ENCODE measurements at places on chromosomes 13 and 19.

GRCh38 chr13:58744686-58745085 lies 1113.1 kb downstream of the PCDH17 start:
- DNase-seq, result no peak

GRCh38 chr19:15244808-15245207 lies 12.6 kb upstream of the EPHX3 start:
- DNase-seq, result no peak

DNA sequence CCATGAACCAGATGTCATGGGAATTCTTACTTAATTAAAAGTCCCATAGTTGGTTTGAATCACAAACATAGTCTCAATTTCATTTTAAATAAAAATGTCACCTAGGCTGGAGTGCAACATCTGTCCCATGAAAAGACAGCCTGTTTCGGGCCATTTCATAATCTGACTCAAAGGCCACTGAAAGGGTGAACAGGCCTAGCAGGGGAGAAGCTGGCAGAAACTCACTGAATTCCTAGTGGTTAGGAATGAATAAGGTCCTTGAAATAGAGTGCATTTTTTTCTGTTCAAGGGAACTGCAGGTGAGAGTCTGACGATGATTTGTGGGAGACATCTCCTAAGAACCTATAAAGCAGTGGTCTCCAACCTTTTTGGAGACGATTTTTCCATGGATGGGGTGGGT lies 44.0 kb upstream of the PCCA start:
- no peak for DNase-seq

- DNase-seq, result peak; percentile 81
Measured at GRCh38 chr19:1076951-1077350, 10.0 kb downstream of the ARHGAP45 start.

DNA sequence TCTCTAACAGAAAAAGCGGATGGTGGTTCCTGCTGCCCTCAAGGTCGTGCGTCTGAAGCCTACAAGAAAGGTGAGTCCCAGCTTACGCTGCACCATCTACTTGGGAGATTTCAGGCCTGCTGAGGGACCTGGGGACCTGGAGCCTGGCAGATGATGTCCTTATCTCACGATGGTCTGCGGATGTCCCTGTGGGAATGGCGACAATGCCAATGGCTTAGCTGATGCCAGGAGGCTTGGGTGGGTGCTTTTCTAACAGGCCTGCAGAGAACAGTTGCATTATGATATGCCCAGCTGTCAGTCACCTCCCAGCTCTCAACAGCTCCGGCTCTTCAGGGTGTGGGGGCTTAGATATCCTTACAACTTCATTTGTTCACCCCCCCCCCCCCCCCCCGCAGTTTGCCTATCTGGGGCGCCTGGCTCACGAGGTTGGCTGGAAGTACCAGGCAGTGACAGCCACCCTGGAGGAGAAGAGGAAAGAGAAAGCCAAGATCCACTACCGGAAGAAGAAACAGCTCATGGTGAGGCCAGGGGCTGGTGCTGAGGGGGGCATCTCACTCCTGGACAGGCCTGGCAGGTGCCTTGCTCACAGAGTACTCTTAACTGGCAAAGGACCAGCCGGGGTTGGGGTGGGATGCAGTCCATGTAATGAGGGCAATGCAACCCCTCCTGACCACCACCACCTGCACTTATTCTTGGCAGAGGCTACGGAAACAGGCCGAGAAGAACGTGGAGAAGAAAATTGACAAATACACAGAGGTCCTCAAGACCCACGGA lies 3.8 kb downstream of the RPL13A start:
- DNase-seq, result no peak

DNA sequence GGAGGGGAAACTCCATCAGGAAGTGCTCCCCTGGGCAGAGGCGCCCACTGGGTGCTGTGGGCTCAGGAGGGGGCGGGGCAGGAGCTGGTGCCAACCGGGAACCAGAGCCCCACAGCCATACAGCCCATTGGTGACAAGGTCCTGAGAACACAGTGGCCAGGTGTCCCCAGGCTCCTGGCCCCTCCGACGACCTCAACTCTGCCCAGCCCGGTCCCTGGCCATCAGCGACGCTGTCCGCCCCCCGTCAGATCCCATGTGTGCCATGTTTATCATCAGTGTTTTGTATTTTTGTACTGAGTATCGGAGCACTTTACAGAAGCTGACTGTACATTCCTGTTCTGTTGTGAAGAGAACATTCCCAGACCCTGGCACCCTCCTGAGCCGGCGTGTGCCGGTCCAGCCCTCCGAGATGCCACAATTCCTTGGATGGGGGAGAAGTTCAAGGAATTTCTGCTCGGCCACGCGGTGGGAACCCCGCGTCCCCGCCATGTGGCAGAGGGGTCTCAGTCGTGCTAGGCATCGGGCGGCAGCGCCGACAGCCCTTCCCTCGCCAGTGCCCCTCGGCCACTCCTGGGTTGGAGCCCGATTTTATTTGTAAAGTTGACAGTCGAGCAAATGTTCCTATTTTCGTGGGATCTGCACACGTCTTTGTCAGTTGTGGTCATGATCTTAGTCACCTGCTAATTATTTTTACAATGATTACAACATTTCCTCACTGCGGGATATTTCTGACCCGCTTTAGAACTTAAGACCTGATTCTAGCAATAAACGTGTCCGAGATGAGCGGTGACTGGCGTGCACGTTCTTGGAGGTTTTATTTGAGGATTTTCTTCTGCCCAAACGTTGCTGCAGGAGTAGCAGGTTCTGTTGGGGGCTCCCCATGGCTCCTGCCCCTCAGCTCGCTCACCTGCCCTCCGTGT lies 16.9 kb downstream of the PEX11G start:
- no peak for DNase-seq

DNA sequence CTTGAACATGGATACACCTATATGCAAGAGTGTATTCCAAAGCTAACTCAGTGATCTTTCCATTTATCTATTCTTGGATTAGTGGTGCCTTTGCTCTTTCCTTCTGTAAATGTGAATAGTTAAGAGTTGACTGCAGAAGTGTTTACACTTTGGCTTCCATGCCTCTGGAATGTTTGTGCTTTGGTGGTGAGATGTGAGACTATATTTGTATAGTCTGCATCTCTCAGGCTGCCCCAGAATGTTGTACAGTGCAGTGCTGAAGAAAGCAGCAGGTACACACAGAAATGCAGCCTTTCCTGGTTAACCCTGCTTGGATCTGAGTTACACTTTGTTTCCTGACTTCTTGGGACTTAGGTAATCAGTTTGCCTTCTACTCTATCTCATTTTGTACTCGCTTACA lies 90.2 kb downstream of the DNAJC15 start:
- DNase-seq, result no peak

GRCh38 chr19:52331757-52332156 lies 4.3 kb upstream of the ZNF610 start:
- no peak for DNase-seq

DNA sequence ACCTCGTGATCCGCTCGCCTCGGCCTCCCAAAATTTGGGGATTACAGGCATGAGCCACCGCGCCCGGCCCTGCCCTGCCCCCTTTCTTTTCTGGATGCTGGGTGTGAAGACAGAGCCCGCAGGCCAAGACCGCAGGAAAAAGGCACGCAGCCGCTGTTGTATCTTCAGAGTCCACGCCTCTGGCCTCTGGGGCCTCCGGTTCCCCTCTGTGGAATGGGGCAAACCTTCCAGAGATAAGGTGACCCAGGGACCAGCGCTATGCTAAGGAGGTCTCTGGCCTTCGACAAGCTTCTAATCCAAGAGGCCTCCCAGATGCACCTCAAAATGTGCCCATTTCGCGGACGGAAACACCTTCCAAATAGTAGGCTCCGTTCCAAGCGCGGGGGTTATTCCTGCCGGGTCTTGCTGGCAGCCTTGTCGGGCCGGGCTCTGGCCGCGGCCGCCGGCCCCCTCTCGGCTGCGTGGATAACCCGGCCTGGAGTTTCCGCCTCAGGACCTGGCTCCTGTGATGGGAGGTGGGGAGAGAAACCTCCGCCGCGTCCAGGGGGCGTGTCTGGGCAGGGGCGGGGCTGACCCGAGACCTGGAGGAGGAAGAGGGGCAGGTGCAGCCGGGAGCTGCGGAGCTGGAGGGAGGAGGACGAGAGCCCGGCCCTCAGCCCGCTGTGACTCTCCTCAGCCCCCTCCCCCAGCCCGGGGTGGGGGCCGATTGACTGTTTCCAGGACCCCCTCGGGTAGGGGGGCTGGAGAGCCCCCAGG lies 13.1 kb downstream of the TJP3 start:
- DNase-seq, result peak; percentile 63

DNA sequence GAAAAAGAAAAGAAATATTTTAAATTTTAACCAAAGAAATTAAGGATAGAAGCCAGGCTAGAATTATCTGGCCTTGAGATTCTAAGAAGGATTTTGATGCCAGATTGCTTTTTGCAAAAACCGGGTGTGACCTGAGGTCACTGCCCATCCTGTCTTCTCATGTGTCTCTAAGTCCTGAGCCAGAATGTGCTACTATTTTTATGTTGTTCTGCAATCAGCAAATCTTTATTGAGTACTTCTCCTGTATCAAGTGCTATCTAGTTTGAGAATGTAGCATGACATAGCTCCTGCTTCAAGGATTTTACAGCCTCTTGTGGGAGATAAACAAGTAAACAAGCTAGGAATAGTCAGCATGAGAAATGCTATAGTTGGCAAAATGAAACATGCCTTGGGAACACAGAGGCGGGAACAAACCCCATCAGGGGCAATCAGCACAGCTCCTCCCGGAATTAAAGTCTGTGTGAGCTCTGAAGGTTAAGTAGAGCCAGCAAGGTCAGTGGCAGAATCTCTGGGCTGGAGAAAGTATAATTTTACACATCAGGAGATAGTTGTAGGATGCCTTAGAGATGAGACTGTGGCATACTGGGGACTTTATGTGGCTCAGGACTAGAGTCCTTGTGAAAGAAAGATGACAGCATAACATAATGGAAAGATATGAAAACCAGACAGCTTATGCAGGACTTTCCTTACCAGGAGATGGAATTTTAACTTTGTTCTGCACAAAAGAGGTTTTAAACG lies 899.5 kb upstream of the SLC10A2 start:
- DNase-seq, result no peak

GRCh38 chr13:60627071-60627686 lies 230.2 kb downstream of the TDRD3 start:
- DNase-seq, result no peak

DNA sequence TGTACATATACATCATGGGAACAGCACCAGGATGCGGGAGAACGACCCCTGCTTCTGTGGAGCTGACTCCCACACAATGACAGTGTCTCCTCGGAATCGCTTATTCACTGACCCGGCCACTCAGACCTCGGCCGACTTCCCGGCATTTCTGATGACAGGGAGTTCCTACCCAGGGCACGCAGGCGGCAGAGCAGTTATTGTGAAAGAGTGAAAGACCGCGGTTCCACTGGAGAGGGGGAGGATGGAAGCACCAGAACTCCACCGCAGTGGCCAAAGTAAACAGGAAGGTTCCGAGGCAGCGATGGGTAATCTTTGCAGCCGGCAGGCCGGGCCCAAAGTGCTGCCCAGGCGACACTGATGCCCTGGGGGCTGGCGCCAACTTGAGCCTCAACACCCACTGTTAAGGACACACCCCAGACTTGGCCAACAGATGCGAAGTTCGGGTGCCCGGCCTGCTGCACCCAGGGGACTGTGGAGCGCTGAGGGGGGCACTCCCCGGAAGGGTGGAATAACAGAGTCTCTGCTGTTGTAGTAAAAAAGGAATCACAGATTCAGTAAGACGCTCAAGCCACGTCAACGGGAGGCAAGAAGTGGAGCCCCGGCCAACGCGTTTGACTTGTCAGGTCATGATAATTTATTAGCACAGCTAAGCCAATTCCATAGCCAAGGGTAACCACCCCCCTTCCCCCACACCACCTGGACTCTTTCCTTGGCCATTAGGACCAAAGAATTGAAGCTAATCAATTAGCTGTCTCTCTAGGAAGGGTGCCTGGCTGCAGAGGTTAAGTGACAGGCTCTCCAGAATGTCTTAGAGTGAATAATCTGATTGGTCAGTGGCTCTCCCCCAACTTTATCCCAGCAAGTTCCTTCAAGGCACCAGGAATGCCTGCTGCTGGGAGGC lies 5.8 kb downstream of the MLLT1 start:
- DNase-seq, result no peak

DNA sequence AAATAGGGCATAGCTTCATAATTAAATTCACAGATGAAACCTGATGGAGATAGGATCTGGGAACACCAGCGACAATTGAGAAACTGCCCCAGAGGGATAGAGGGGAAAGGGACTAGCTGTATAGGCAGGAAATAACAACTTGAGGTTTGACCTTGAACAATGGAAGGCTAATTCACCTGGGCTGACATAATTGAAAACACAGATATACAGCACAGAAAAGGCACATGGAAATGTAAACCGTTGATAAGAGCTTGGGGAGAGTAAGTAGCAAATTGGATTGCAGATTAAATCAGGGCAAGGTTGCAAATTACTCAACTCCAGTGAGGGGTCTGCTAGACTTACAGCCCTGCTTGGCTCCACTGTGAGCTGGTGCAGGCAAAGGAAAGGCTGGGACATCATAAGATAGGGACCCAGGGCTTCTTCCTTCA lies 246.7 kb downstream of the DLEU7 start:
- DNase-seq, result no peak

- no peak for DNase-seq
Measured at GRCh38 chr13:62014299-62014698, 598.6 kb upstream of the PCDH20 start.

- DNase-seq, result no peak
Measured at GRCh38 chr19:47089767-47090350, 23.7 kb downstream of the ZC3H4 start.
